NCI-H1105 (cell line): ENCODE measurements at places on chromosomes 12 and 14.
A peak's percentile ranks its signal among the peaks of the same experiment; 100 is the strongest.

- DNase-seq: no peak
These were observed 6.6 kb downstream of the TCL1A start for GRCh38 chr14:95707327-95707726.

GRCh38 chr14:24095271-24096068, 1.4 kb downstream of the PCK2 start:
- DNase-seq: no peak

DNA sequence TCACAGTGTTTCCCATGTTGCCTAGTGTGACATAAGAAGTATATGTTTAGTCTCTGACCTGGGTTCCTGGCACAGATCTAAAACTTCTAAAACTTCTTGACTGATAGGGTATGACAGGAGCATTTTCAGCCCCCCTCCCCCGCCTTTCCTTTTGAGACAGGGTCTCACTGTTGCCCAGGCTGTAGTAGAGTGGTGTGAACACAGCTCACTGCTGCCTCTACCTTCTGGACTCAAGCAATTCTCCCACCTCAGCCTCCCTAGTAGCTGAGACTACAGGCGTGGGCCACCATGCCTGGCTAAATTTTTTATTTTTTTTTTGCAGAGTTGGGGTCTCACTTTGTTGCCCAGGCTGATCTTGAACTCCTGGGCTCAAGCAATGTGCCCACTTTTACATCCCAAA, 421.1 kb upstream of the RGS6 start:
- DNase-seq: no peak

- no peak for DNase-seq
These were observed 37.0 kb downstream of the B4GALNT3 start for GRCh38 chr12:496736-497135.

GRCh38 chr12:49017891-49018260, 700 bp downstream of the PRKAG1 start:
- no peak for DNase-seq

DNA sequence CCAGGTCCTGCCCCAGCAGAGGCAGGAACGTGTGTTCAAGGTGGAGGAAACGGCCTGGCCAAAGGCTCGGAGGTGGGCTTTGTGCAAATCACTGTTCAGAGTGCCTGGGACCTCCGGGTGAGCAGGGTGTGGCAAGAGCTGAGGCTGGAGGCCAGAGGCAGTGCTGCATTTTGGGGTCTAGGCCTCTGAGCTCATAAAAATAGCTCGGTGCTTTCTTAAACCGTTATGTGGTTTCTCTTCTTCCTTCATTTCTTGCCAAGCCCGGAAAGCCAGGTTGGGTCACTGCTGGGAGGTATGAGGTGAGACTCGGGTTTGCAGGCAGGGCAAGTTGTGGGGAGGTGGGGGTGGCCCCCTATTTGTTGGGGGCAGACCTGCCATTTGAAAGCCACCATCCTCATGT, 178.8 kb upstream of the MYL2 start:
- DNase-seq: no peak

- DNase-seq: no peak
These were observed 250.0 kb upstream of the PLEKHG7 start for GRCh38 chr12:92452763-92453162.

DNA sequence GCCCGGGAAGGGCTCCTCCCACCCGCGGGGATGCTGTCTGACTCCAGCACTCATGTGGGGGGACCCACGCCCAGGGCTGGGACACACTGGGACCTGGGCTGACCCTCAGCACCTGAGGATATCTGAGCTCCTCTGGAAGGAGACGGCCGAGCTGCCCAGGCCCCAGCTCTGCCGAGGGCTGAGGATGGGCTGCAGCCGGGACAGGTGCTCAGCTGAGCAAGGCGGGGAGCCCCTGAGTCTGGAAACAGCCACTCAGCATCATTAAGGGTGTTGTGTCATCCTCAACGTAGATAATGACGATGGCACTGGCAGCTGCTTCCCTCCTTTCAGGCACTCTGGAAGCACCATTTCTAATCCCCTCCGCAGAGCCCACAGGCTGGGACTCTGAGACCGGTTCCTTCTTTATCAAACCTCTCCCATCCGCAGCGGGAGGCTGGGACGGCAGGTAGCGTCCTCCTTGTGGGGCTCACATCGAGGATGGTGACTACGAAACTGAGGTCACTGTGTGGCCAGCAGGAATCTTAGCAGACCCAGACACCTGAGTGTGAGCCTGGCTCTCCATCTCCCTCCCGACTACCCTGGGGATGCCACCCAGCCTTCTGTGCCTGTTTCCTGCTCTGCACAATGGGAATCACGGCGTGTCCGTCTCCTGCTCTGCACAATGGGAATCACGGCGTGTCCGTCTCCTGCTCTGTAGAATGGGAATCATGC, 26.7 kb upstream of the SFSWAP start:
- DNase-seq: peak; percentile 68

- no peak for DNase-seq
These were observed 131.6 kb downstream of the SAMD4A start for GRCh38 chr14:54698501-54698900.

GRCh38 chr12:66163289-66163688, 6.5 kb downstream of the TMBIM4 start:
- DNase-seq: no peak

GRCh38 chr12:120060196-120060595, 56.4 kb downstream of the RAB35 start:
- DNase-seq: no peak
